ENCODE measurements at places on chromosomes 6 and 20.
A peak's percentile ranks its signal among the peaks of the same experiment; 100 is the strongest.

DNA sequence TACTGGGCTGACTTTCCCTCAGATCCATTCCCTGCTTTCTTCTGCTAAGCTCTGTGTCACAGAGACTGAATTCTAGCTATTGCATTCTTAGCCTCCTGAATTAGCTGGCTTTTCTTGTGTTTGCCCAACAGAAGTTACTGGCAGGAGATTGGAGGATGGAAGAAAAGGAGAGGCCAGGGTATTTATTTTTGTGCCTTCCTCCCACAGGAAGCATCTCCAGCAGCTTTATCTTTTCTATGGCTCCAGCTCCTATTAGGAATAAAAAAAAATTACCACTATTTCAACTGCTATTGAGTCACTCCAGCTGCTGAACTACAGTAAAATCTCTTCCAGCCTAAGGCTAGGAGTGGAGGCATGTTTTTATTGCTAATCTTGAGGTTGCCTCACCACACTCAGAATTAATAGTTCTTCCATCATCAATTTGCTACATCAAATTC is 492.4 kb downstream of the RFPL4B start:
- DNase-seq = no peak

GRCh38 chr6:126716032-126716431 is 376.1 kb downstream of the CENPW start:
- no peak for DNase-seq

- DNase-seq = no peak
Measured at GRCh38 chr20:35568645-35569044, 26.8 kb downstream of the ERGIC3 start.

- DNase-seq = no peak
Measured at GRCh38 chr20:17843246-17844132, 125.1 kb downstream of the SNX5 start.

- DNase-seq = peak; percentile 89
Measured at GRCh38 chr20:11726026-11726425, 191.7 kb upstream of the BTBD3 start.

DNA sequence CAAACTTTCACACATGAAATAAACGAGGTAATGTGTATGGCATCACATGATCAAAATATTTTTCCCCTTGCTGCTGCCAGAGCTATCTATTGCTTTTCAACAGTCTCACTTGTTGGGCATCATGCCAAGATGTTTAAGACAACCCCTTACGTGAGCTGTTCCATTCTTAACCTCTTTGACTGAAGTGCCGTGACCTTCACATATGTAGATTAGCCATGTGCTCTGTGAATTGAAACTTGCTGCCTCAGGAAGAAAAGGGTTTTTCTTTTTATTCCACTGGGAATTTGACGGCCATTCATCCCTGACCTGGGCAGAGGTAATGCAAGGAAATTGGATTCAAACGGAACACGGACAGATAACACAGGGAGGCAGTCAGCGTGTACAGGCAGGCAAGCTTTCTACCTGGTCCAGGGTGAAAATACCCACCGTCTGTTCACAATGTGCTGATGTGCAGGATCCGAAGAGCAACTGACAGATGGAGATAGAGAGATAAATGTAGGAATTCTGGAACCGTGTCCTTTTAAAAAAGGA is 14.2 kb downstream of the ARID1B start:
- DNase-seq = peak; percentile 100

GRCh38 chr6:96124778-96125177 is 109.0 kb downstream of the FUT9 start:
- no peak for DNase-seq

DNA sequence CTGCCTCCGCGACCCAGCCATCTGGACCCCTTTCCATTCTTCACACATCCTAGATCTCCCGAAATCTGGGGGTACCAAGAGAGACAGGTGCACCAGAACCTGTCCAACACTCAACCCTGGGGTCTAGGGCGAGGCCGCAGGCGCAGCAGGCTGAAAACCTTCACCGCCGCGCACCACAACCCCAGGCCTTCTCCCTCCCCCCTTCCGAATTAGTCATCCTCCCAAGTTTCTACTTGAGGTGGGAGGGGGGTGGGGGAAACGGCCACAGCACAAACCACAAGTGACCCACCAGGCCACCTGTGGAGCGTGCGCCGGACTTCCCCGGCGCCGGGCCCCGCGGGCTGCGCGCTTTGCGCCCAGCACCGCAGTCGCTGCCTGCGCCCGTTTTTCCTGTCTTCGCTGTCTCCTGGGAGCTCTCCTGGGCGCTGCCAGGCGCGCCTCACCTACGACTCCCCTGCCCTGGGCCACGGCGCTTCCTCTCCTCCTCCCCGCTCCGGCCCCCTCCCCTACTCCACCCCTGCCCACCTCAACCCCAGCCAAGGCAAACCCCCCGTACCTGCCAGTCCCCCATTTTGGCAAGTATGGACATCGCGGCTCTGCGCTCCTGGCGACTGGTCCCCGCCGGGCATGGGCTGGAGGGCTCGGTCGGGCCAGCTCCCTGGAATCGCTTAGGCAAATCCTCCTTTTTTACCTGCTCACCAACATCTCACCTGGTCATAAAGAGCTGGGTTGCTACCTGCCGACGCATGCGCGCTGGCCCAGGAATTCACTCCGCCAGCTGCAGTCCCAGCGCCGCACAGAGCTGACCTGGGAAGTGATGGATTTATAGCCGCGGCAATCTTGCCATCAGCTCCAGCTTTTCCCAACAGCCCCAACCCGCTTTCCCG is 4.2 kb upstream of the TFAP2A start:
- no peak for DNase-seq

GRCh38 chr6:43496370-43497128 is 13.6 kb downstream of the LRRC73 start:
- no peak for DNase-seq

DNA sequence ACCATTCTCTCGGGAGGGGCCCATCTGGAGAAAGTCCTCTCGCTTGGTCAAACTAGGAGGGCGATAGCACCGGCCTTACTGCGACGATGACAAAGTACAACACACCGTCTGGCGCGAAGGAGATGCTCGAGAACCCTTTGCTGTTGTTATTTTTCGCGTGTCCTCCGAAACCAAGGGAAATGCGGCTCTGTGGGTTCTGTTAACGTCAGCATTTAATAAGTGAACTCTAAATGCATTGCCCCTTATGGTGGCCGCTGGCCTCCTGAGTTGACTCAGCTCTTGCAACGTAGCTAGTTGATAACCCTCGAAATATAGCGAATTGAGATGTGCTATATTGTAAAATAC is 577 bp upstream of the SCAND1 start:
- peak; percentile 40 for DNase-seq

DNA sequence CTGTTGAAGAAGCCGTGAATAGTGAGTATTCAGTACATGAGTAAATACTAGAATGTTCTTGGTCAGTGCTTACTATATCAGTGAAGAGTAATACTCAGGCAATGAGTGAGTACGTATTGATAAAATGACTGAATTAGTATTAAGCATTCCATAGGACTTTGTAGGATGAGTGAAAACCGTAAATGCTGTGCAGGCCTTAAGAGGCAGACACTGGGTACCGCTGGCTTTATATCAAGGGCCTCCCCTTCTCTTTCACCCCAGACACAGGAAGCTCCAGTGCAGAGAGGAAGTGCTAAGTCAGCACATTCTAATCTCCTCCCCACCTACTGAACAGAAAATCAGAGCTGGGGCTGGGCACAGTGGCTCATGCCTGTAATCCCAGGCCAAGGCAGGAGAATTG is 24.2 kb downstream of the POFUT1 start:
- DNase-seq = no peak

DNA sequence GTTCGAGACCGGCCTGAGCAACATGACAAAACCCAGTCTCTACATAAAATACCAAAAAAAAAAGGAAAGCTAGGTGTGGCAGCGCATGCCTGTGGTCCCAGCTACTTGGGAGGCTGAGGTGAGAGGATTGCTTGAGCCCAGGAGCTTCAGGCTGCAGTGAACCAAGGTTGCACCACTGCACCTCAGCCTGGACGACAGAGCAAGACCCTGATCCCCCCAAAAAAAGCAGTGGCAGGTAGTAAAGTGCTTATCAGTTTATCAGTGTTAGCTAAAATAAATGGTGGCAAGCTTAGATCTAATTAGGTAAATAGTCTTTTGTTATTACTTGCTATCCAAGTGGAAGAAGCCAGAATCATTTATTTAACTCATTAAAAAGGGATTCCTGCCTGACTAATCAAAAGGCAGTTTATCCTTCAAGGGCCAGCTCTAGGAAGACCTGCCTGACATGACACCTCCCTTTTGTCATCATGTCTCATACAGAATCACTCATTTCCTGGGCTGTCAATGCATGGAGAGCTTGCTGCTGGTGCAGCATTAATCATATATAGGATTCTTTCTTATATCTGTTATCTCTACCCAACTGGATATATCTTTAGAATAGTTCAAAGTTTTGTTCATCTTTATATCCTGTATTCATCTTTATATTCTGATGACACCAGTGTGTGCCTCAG is 9.6 kb downstream of the DSTN start:
- no peak for DNase-seq

GRCh38 chr6:11598687-11599086 is 61.1 kb downstream of the TMEM170B start:
- DNase-seq = no peak

DNA sequence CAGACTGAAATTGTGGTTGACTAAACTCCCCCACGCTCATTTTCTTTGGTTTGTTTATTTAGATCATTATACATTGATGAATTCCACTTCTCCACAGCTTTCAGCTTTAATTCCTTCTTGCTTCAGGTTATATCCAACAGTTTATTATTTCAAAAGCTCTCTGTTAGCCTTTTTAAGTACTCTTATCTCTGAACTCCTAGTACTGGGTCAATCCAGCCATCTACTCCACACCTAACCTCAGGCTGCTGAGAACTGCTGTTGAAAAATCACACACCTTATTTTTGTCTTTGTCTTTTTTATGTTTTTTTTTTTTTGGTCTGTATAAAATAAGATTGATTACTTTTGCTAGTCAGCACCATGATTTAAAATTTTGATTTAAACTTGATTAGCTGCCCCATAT is 32.9 kb downstream of the FLRT3 start:
- DNase-seq = no peak

DNA sequence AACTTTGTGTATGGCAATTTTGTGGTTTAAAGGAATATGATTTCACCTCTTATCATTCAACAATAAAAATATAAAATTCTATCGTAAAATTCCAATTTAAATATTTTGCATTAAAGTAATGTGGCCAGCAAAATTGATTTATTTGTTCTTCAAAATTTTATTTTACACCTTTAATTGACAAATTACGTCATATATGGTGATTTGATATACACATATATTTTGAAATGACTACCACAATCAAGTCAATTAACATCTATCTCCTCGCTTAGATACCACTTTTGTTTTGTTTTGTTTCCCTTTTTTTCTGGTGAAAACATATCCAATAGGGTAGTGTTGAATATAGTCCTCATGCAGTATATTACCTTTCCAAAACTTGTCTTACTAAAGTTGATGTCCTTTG is 467.6 kb upstream of the HS3ST5 start:
- DNase-seq = no peak

DNA sequence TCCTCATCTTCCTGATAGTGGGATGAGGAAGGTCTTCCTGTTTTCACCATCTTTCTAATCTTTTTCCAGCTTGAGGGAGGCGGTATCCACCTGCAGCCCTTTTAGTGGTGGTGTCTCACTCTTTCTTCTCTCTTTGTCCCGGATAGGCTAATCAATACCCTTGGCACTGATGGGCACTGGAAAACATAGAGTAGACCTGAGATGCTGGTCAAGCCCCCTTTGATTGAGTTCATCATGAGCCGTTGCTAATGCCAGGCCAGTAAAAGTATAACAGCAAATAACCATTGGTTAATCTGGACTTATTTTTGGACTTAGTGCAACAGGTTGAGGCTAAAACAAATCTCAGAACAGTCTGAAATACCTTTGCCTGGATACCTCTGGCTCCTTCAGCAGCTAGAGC is 21.8 kb upstream of the PRND start:
- DNase-seq = no peak

- no peak for DNase-seq
Measured at GRCh38 chr6:145368075-145368474, 367.2 kb downstream of the EPM2A start.

- DNase-seq = no peak
Measured at GRCh38 chr6:148735989-148736388, 10.8 kb upstream of the UST start.

GRCh38 chr6:105424175-105424783 is 21.4 kb upstream of the PREP start:
- peak; percentile 54 for DNase-seq

DNA sequence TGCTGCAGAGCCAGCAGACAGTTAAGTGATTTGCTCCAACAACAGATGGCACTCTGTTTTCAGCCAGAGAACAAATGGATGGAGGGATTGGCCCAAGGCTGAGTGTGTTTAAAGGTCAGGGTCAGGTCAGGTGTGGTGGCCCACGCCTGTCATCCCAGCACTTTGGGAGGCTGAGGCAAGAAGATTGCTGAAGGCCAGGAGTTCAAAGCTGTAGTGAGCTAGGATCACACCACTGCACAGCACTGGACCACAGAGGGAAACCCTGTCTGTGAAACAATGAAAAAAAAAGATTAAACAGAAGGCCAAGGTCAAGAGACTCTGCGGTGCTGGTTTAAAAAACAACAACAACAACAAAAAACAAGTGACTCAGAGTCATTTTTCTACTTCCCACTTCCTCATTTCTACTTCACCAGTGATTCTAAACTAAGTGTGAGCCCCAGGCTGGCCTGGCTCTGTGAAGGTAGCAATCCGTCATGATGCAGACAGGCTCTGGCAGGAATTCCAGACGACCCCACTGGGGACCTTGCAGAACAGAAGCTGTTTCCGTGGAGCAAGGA is 42.5 kb upstream of the ARMC2 start:
- DNase-seq = no peak

DNA sequence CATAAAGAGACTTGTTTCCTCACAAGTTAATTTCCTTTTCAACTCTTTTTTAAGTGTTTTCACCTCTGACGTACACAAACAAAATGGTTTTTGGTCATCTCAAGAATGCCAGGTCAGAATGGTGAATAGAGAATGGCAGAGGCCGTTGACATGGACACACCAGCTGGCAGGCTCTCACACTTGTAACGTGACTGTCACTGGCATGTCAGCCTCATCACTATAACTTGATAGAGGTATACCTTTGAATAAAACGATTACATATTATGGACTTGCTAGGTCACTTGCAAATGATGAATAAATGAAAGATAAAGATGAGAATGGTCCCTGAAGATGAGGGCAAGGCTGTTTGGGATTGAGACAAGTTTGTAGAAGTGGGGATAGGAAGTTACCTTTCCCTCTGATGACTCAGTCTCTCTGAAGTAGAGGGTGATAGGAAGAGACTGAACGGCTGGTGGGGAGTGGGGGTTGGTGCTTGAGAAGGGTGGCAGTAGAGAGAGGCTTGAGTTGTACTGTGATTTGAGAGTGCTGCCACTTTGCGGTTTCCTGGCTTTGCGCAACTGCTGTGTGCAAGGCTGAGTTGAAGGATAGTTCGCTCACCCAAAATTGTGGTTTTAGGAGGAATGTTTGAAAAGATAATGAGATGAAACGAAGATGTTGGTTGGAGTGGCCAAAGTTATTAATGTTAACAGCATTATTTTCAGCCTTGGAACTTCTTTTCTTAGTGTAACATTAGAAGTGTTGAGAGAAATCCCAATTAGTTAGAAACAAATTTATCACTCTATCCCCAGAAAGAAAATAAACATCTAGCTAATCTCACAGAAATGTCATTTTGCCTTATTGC is 30.3 kb downstream of the TBPL1 start:
- no peak for DNase-seq

GRCh38 chr6:75842191-75842590 is 93.2 kb downstream of the MYO6 start:
- no peak for DNase-seq

GRCh38 chr6:54291146-54291545 is 17.1 kb upstream of the TINAG start:
- DNase-seq = no peak
